GM04503 (cell line): ENCODE measurements at places on chromosomes 6 and 20.

DNA sequence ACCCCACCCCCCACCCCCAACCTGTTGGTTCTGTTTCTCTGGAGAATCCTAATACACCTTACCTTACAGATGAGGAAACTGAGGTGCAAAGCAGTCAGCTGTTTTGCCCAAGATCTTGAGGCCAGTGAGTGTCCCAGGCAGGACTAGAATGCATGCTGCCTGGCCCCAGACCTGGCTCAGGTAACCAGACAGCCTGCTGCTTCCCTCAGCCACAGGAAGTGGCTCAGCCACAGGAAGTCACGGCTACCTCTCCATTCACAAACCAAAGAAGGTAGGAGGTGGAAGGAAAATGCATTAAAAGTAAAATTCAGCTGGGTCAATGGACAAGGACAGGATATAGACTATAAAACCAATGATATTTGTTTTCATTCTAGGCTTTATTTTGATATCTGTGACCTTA, 517.6 kb downstream of the CD83 start:
- no peak for DNase-seq

DNA sequence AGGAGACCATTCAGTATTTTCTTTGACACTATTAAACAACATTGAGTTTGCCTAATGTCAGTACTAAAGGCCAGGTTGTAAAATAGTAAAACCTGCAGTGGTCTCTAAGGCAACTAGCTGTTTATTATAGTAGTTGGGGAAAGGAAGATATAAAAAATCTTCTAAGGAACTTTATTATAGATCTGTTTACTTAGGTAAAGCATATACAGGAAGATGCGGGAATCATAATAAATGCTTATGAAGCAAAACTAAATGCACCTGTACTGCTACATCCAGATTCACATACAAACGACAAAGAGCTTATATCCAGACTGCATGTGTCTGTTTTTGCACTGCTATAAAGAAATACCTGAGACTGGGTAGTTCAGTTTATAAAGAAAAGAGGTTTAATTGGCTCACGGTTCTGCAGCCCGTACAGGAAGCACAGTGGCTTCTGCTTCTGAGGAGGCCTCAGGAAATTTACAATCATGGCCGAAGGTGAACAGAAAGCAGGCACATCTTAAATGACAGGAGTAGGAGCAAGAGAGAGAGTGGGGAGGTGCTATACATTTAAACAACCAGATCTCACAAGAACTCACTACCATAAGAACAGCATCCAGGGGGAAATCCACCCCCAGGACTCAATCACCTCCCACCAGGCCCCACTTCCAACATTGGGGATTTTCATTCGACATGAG, 8.7 kb upstream of the TRIM39 start:
- no peak for DNase-seq

GRCh38 chr6:129621252-129621651, 88.7 kb downstream of the ARHGAP18 start:
- no peak for DNase-seq

- no peak for DNase-seq
Measured at GRCh38 chr20:23340524-23340923, 10.1 kb upstream of the NXT1 start.

DNA sequence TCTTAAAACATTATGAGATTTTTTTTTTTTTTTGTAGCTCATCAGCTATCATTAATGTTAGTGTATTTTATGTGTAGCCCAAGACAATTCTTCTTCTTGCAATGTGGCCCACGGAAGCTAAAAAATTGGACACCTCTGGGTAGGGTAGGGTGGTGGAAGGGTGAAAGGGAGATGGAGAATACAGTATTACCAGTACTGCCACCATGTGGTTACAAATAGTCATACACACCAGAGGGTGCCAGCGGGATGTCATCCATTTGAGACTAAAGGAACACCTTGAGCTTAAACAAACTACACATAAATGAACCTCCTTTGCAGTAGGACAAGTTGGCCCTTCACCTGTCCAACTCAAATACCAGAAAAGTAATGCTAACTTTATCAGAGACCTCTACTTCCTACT, 601.9 kb downstream of the HTR1B start:
- DNase-seq, result no peak

- no peak for DNase-seq
Measured at GRCh38 chr6:40407239-40407638, 179.9 kb downstream of the LRFN2 start.

- no peak for DNase-seq
Measured at GRCh38 chr6:137903933-137904821, 37.1 kb downstream of the TNFAIP3 start.

- DNase-seq, result no peak
Measured at GRCh38 chr6:48670546-48670945, 559.5 kb upstream of the PTCHD4 start.

DNA sequence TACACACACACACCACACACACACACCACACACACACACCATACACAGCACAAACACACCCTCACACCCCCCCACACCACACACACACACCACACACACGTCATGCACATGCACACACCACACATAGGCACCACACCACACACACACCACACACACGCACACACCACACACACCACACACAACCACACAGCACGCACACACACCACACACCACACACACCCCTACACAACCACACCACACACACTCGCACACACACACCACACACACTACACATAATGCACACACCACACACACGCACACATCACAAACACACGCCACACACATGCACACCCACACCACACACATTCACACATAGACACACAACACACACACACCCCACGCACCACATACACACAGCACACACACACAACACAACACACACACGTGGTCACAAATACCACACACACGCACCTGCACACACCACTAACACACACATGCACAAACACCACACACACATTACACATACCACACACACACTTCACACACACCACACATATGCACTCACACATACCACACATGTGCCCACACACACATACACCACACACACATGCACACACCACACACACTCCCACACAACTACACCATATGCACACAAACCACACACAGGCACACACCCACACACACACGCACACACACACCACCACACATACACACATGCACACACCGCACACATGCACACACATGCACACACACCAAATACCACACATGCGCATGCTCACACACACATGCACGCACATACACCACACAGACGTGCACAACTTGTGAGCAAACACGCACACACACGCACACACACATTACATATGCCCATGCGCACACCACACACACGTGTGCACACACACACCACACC, 9.4 kb upstream of the ACSS1 start:
- no peak for DNase-seq

GRCh38 chr6:35613762-35614161, 75.0 kb downstream of the FKBP5 start:
- no peak for DNase-seq

DNA sequence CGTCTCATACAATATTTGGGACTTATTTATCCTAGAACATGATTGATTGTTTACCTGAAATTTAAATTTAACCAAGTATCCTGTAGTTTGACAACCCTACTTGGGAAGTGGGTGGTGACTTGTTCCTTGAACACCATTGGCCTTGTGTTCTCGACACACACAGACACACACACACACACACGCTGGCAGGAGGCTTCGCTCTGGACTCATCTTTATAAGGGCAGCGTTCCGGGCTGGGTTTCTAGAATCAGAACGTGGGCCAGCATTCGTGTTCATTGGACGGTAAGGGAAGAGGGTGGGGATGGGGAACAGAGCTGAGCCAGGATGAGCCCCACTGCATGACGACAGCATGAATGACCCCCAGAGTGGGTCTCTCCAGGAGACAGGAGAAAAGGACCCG, 16.2 kb upstream of the SSTR4 start:
- no peak for DNase-seq

DNA sequence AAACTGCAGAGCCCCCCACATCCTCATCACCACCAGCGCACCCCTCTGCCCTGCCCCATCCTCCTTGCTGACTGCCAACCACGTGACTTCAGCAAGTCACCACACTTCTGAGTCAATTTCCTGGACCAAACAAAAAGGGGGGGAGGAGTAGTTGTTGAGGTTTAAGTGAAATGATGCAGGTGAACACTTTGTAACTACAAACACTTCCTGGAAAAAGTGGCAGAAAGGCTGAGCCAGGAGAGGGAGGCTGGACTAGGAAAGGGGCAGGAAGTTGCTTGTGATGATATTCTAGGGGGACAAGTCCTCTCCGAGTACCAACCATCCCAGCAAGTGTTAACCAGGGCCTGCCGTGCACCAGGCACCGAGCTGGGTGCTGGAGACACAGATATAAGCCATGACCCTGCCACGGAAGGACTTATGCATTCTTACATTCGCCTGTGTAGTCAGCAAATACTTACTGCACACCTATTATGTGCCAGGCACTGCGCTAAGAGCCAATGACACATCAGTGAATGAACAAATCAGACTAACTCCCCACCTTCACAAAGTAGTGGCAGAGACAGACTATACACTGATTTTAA, 67.3 kb downstream of the PREX1 start:
- no peak for DNase-seq

DNA sequence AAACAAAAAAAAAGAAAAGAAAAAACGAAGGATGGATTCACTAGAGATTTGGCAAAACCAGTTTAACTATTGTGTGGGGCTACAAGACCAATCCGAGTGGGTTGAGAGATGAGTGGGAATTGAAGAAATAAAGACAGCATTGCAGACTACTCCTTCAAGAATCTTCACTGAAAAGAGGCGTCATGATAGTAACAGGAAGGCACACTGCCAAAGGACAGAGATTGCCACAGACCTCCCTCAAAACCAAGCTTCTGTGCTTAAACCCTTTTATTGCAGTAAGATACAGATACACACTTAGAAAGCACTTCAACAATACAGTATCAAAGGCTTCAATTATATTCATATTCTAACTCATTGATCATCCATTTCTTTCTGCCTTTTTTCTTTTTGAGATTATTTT, 103.9 kb downstream of the IPCEF1 start:
- no peak for DNase-seq
